ENCODE measurements at places on chromosomes 2 and 18. TPM values are rescaled to one million over a fixed set of nuclear protein-coding genes. Genes with fewer than 3 reads are reported as not detected.

DNA sequence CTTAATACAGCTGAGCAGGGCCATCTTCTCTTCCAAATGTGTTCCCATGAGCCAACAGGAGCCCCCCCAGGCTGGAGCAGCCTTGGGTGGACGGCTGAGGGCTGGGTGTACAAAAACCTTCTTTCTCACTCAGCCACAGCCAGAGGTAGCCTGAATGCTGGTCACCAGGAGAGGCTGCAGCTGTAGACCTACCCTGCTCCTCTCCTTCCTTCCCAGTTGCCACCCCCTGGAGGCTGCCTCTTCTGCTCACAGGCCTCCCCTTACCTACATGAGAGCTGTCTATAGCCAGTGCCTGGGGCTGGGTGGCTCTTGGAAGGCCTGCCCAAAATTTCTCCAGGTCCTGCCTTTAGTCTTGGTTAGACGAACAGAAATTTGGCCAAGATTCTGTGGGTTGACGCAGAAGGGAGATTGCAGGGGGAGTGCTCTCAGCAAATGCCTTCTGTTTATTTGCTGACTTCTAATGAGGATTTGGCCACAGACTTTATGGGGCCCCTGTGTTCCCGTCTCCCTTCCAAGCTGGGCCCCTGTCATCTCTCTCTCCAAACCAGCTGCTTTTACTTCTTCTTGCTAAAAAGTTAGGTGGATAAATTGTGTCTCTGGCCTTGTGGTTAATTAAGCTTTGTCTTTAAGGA lies 18.3 kb downstream of the CELF4 start:
- no peak for DNase-seq

GRCh38 chr18:6311456-6312215 lies 103.1 kb downstream of the L3MBTL4 start:
- no peak for DNase-seq

DNA sequence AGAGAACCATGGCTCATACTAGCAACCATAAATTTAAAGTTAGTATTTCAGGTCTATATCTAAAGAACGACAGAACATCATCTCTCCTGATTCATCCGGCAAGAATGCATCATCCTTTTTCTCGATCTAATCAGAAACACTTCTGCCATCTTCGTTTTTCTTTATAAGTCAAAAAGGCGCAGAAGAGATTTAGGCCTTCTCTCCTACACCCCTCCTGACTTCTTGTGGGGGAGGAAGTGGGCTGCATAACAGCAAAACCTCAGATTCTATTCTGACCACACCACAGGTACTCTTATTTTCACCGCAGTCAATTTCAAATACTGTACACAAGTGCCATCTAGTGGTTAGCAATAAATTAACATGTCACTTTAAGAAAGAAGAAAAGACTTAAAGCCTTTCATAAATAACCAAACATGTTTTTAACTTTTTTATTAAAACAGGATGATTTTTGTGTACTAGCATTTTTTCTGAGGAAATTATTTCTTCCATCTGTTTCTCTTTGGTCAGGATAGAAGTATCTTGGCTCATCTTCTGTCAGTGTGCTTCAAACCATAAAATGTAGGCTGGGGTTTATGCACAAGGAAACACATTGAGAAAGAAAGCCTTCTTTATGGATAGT lies 48.4 kb upstream of the PIK3C3 start:
- no peak for DNase-seq

GRCh38 chr2:218392891-218393462 lies 6.7 kb upstream of the CTDSP1 start:
- no peak for DNase-seq

DNA sequence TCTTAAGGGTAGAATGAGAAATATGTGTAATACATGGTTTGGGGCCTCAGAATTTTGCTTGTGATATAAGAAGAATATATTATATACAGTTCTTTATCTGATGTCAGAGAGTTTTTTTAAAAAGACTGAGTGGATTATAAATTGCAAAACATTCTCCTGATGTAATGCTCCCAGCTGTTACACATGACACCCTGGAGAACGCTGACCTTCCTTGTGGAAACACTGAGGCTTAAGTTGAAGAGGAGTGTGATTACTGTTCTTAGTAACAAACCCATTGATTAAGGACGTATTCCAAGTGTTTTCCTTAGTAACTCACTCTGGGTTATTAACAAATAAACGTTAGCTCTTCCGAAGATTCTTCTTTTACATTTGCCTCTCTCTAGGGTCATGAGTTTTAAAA lies 1069.3 kb upstream of the CNTNAP5 start:
- DNase-seq = no peak

- no peak for DNase-seq
Observed at GRCh38 chr2:151403914-151404313, 5.8 kb upstream of the RIF1 start.

GRCh38 chr2:160489111-160489510 lies 4.5 kb downstream of the RBMS1 start:
- no peak for DNase-seq

DNA sequence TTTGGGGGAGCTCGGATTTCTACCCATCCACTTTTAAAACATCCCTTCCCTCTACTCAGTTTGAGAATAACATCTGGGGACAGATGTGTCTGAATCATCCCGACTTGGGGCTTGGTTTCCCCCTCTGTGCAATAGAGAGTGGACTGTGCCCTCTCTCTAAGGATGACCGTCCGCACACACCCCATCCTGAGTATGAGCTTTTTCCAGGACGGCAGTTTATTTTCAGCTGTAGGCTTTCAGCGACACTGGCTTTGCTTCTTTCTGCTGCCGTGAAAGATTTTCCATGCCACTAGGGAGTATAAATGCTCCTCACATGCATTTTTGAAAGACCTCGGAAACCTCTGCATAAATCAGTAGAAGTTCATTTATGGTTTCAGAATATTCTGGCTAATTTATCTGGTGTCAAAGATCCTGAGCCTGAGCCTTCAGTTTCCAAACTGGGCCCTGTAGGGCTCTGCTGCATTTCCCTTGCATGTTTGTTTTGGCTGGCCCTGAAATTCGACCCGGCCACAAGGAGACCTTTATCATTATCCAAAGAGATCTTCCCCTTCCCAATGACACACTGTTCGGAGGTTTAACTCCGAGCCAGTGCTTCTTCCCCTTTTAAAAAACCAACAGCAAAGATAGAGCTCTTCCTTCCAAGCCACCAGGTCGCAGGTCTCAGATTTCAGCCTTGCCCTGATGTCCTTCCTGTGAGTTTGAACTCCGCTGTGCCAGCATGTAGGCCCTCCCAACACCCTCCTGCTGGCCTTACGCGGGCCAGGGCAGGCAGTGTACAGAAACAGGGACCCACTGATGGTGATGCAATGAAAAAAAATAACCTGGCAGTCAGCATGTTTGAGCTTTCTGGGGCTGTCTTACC lies 53.3 kb downstream of the FECH start:
- no peak for DNase-seq

GRCh38 chr2:106143495-106144215 lies 50.4 kb downstream of the UXS1 start:
- DNase-seq = no peak

GRCh38 chr2:234849678-234850077 lies 102.1 kb upstream of the SH3BP4 start:
- no peak for DNase-seq

DNA sequence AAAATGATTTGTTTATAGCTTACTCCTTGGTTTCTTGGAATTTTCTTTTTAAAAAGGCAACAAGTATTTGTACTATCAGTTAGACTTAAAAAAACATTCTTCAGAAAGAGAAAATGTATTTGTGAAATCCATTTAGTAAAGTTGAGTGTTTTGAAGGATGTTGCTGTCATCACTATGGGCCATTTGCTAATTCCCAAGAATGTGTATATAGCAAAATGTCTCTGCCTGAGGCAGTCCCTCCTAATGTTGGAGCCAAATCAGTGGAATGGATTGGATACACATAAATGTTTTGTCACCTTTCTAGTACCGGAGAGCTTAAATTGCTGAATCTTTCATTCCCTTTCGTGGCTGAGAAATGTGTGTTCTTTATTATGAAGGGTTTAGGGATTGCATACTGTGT lies 890.2 kb upstream of the ZEB2 start:
- DNase-seq = no peak

DNA sequence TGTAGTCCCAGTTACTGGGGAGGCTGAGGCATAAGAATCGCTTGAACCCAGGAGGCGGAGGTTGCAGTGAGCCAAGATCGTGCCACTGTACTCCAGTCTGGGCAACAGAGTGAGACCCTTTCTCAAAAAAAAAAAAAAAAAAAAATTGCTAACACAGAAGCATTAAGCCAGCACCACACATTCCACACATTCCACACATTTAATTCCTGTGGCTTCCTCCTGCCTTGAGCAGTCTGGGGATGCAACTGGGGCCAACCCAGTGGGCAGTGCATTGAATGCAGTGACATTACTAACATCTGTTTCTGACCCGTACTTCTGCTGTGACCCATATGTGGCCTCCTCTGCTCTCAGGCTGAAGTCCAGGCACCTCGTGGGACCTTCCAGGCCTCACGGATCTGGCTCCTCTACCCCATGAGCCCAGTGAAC lies 107.0 kb downstream of the BCL2L11 start:
- DNase-seq = no peak

- no peak for DNase-seq
Observed at GRCh38 chr2:24228470-24228869, 53.6 kb downstream of the FAM228A start.

PROKR1 gene
- not detected for total RNA-seq

DPY30 gene
- 42.6 TPM for total RNA-seq

DNA sequence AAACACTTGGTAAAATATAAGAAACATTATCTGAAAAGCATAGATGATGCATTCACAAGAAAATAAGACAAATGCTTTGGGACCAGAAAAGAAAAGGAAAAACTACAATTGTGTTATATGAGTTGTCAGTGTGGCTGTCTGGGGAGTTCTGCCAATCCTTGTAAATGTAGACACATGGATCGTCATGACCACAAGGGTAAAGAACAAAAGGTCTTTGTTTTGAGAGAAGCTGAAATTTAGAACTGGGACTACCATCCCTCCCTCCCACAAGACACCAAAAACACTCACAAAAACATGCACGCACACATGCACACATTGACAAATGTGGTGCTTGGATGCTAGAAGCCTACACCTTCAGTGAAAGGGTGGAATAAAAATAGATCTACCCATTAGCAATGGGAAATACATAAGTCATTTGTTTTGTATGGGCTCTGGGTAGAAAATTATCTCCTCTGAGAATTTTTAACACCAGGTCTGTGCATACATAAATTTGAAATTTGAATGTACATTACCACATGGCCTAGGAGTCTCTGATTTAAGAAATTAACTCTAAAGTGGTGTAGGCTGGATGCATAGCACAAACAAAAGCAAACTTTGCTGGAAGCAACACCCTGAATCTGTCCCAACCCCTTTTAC lies 266.2 kb upstream of the SLC39A10 start:
- no peak for DNase-seq

DNA sequence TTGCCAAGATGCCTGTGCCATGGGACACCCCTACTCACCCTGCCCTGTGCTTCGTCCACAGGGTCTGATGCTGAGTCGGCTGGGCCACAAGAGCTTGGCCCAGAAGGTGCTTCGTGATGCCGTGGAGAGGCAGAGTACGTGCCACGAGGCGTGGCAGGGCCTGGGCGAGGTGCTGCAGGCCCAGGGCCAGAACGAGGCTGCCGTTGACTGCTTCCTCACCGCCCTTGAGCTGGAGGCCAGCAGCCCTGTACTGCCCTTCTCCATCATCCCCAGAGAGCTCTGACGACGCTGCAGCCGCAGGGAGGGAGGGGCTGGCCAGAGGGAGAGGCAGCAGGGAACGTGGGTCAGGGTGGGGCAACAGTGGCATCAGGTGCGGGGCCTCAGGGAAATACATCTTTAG lies 81.5 kb downstream of the STPG4 start:
- peak; percentile 41 for DNase-seq

DNA sequence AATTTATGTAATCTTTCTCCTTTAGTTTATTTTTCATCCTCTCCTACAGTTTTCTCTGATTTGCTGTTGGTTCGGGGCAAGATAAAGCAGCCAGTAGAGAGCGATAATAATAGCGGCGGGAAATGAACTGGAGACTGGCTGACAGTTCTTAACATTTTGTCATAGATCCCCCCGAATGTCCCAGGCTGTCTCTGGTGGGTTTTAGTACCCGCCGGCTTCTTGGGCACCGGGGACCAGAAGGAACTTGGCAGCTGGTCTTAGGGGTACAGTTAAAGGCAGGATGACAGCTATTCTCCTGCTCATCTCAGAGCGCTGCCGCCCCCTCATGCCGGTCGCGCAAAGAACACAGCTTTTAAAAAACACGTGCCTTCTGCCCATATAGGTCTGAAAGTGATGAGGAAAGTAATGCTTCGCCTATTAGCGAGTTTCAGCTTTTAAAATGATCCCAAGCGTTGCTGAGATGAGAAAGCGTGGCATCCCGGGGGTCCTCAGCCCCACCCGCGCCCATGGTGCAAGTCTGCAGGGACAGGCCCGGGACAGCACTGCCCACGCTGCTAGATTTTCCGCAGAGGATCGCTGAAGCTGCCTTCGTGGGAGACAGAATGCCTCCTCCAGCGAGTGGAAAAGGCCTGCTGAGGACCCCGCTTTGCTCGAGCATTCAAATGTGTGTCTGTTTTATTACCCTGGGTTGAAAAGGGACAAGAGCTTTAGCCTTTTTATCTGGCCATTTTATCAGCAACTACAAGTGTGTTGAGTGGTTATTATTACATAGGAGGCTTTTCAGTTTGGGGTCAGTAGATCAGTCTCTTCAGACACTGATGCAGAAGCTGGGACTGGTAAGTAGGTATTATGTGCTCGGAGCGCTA lies 3.8 kb downstream of the ONECUT2 start:
- DNase-seq = no peak

ZEB2 gene
- 83.2 TPM for total RNA-seq

DNA sequence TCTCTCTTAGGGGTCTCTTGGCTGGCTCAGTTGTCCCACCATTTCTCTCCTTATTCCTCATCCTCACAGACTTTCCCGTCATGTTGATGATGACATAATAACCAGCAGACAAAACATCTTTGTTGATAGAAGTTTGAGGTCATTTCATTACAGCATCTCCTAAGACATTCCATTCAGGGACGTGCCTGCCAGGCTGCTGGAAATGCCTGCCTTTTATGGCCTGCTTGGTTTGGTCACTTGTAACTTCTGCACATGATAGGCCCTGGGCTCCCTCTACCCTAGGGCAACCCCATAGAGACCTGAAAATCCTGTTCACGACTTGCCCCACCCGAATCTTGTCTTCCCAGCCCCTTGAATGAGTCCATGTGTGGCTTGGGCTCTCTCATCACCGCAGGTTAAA lies 81.7 kb downstream of the SDC1 start:
- no peak for DNase-seq

- DNase-seq = no peak
Observed at GRCh38 chr2:221075203-221075602, 496.9 kb downstream of the EPHA4 start.

CHST10 gene
- 10.7 TPM for total RNA-seq

- DNase-seq = peak; percentile 46
Observed at GRCh38 chr2:188788621-188789020, 185.6 kb upstream of the COL3A1 start.
